ENCODE measurements at places on chromosomes 7 and 10.

- no peak for DNase-seq
These were observed at the start of gene SEMA3E for GRCh38 chr7:83648464-83649241. Gene SEMA3E (minus strand): TSS chr7:83649139.

- no peak for DNase-seq
These were observed 10.3 kb upstream of the STK17A start for GRCh38 chr7:43572516-43573049.

- DNase-seq = no peak
These were observed 134.6 kb downstream of the TCERG1L start for GRCh38 chr10:131176907-131177306.

GRCh38 chr7:50721661-50722259 is 60.9 kb downstream of the GRB10 start:
- no peak for DNase-seq

DNA sequence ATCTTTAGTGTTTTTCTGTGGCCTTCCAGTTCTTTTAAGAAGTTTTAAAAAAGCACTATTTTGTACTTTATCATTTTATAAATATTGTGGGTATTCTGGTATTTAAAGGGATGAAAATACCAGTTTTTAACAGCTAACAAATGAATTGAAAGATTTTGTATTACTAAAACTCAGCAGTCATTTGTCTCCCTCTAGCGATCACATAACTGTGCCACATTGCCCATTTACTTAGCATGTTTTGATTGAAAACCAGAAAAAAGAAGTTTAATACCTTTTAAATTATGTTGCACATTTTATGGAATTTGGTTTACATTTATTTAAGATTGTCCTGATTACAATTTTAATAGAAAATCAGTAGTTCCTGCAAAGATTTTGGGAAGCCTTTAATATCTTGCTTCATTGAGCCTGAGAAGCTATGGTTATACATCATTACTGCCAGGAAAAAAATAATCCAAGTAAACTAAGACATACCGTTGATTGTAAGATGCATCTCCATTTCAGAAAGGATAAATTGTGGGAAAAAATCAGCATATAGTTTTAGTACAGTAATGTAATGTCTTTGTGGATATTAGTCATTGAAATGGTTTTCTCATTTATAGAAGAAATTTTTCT is 34.9 kb downstream of the TAX1BP1 start:
- DNase-seq = no peak

- no peak for DNase-seq
These were observed 389.5 kb downstream of the TCERG1L start for GRCh38 chr10:130921911-130922440.

DNA sequence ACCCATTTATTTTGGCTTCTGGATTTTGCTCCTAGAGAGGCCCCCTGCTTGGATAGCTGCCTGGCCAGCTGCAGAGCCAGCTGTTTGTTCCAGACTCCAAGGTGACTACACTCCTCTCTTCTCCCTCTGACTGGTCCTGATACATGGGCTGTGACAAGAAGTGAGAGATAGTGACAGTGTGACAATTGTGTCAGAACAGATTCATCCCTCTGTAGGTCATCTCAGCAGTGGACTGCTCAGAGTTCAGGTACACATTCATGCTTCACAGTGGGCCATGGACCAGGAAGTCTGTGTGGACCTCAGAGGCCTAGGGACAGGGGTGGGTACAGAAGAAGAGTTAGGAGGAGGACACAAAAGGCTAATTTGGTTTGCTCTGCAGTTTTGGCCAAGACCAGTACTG is 188.2 kb upstream of the MKLN1 start:
- DNase-seq = no peak

DNA sequence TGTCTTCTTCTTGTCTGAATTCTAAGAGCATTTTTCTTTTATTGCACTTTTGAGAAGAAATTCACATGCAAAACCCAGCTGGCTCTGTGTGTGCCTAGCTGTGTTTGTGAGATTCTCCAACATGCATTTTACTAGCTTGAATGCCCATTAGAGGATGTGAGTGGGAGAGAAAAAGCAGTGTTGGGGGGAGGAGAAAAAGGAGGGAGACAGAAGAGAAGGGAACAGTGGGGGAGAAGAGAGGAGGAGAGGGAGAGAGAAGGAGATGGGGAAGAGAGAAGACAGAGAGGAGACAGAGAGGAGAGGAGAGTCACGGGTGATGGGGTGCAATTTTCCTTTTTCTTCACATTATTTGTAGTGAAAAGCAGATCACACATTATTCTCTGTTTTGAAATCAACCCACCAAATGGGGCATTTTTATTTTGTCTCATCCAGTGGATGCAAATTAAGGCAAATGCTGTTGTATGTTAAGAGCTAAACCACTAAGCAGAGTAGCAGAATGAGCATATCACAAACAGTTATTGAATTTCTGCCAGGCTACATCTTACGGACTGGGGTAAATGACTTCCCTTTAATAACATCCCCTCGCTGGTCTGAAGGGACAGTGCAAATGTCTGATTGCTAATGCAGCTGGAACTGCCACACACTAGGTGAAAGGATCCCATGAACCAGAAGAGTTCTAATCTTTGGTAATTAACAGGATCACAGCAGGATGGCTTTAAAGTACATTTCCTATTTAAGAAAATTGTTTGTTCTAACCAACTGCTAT is 849 bp downstream of the LRRN3 start:
- DNase-seq = no peak

DNA sequence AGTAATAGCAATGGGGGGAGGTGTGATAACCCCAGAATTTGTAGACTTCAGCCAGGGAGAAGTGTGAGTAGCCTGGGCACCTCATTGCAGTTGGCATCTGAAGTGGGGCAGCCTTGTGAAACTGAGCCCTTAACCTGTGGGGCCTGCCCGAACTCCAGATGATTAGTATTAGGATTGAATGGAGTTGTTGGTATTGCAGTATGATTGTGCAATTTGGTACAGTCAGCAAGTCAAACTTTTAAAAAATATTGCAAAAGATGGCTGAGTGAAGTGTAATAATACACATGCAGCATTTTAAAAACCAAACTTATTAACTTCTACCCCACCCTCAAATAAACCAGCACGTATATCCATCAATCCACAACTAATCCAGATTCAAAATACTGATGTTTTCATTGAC is 9.3 kb downstream of the RBM33 start:
- DNase-seq = no peak

GRCh38 chr7:26861050-26861449 is 3.3 kb downstream of the SKAP2 start:
- DNase-seq = no peak

- DNase-seq = no peak
These were observed 10.9 kb downstream of the TECPR1 start for GRCh38 chr7:98240961-98241673.

- DNase-seq = no peak
These were observed 15.3 kb downstream of the GPER1 start for GRCh38 chr7:1103009-1103788.

- DNase-seq = no peak
These were observed 29.6 kb upstream of the AKR1C2 start for GRCh38 chr10:5033061-5033778.

DNA sequence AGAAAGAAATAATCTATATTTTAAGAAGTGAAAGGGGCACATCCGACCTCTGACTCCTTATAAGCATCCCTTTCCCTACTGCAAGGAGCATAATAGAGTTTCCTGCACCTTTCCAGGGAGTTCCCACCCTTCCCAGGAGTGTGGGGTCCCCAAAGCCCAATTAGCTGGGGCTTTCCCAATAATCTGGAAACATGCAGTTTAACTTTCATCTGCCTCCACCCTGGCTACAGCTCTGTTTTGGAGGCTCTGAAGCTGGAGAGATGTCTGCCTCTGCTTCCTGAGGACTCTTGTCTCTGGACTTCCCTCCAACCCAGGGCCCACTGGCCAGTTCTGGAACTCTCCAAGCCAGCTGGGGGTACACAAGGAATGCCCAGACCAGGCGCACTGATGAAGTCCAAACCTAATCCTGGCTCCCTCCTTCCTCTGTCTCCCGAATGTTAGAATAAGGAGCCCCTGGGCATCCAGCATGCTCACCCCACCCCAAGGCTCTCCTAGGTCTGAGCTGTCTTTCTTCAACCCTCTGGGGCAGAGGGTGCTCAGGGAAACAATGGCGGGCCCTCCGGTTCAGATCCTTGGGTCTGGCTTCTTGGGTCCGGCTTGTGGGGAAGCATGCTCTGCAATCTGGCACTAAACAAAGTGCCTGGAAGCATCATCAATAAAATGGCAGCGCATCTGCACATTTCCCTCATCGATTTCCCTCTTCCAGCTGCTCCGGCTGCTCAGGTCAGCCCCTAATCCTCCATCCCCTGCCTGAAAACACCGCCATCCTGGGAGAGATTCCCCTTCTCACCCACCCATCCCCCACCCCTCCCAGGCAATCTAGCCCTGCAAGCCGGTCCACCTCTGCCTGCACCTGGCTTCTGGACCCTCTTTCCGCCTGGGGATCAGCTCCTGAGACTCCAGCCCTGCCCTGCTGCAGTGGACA is 13.3 kb downstream of the HOXA4 start:
- no peak for DNase-seq

DNA sequence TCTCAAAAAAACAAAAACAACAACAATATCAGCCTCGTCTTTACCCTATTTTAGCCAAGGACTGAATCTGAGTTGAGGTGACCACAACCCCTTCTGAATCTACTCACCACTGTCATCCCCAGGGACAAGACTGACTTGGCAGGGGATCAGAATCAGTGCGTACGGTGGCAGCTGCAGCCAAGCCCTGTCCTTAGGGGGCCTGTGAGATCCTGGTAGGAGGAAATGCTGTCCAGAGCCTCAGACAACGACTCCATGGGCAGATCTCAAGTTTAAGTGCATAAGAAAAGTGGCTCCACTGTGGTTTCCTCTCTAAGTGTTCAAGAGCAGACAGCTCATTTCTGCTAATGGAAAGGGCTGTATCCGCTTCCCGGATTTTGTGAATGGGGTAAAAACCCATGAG is 22.4 kb upstream of the CYTH3 start:
- no peak for DNase-seq
